Amygdala (tissue), 56 donors: ENCODE measurements at places on chromosomes 6 and 20.

- no peak for DNase-seq
Observed at GRCh38 chr6:45256697-45257695, 71.1 kb upstream of the RUNX2 start.

DNA sequence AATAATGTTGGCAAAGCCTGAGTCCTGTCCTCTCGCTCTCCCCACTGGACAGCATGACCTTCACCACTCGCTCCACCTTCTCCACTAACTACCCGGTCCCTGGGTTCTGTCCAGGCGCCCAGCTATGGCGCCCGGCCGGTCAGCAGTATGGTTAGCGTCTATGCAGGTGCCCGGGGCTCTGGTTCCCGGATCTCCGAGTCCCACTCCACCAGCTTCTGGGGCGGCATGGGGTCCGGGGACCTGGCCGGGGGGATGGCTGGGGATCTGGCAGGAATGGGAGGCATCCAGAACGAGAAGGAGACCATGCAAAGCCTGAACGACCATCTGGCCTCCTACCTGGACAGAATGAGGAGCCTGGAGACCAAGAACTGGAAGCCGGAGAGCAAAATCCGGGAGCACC, 20.5 kb downstream of the RNF114 start:
- DNase-seq = no peak

DNA sequence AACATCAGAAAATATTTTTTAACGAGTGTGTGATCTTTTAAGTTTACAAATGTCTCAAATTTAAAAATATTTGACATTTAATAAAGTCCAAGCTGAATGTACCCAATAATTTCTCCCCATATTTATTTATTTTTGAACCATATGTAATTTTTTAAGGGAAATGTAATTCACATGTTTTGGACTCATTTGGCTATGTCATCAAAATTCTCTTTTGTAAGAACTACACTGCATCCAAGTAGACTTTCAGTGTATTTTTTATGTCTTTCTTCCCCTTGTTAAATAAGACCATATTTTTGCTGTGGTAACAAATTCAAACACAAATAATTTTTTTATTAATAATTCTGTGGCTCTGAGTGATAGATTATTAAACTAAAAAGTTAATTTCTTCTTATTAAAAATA, 365.2 kb downstream of the CD109 start:
- DNase-seq = no peak

DNA sequence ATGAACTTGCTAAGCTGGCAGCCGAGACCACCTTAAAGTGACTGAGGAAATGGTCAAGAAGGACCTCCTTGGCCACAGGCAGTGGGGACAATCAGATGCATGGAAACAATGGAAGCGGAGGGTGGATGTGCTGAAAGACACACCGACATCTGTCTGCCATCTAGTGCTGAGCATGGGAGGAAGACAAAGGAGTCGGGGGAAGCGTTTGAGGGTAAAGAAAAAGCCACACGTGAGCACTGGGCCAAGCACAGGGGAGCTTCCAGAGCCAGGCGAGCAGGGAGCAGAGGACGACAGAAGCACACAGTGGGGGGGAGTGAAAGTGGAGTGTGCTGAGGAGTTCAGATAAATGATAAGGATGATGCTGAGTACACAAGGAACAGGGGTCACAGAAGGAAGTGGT, 367.8 kb downstream of the ZFAND3 start:
- no peak for DNase-seq

DNA sequence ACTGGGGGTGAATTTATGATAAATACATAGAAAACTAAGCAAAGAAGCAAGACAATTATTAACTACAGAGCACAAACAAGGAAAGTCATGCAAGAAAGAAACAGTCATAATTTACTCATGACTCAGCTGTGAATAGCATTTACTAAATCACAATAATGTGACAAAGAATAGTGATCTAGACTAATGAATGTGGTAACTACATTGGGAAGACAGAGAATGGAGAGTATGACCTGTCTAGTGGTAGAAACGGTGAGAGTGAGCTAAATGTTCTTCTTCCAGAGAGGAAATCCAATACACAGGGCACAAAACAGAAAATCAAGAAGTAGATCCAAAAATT, 153.5 kb upstream of the DST start:
- DNase-seq = no peak

DNA sequence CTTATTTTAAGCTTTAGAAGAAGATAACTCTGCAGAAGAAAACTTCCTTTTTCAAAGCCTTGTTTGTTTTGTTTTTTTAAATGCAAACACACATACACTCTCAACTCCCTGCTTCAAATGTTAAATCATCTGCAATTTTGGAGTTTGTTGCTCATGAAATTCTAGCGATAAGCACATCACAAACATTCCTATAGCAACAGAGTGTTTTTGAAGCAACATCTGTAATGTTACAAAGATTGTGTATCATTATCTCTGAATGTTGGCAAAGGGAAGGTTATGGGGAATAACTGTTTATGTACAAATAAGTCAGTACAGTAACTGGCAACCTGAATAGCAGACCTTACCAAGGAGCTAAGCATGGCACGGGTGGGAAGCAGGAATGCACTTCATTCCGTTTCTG, 84.8 kb upstream of the MRPS10 start:
- no peak for DNase-seq

- DNase-seq = no peak
Observed at GRCh38 chr6:141133836-141134235, 998.9 kb upstream of the GJE1 start.

GRCh38 chr6:97198046-97198565, 84.9 kb downstream of the MMS22L start:
- DNase-seq = no peak

DNA sequence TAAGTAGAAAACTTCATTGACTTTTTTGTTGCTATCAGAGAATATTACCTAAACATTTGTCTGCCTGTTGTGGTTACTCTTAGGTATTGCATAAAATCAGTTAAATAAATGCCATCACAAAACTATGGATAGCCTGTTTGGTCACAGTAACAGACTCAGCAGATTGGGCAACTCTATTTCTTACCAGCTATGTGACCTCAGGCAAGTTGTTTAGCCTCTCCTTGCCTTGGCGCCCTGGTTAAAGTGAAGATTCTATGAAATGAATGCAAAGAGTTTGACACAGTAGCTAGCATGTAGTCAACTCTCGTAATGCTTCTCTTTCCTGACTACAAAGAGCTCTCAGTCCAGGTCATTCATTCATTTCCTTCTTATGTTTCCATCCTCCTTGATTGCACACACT, 82.5 kb upstream of the ID4 start:
- no peak for DNase-seq
